ENCODE measurements at places on chromosomes 3 and 15. TPM values are rescaled to one million over a fixed set of nuclear protein-coding genes. Genes with fewer than 3 reads are reported as not detected.

- no peak for DNase-seq
Observed at GRCh38 chr15:40793216-40793989, 13.5 kb upstream of the ZFYVE19 start.

Gene NRG4
- polyA plus RNA-seq: 5.7 TPM

DNA sequence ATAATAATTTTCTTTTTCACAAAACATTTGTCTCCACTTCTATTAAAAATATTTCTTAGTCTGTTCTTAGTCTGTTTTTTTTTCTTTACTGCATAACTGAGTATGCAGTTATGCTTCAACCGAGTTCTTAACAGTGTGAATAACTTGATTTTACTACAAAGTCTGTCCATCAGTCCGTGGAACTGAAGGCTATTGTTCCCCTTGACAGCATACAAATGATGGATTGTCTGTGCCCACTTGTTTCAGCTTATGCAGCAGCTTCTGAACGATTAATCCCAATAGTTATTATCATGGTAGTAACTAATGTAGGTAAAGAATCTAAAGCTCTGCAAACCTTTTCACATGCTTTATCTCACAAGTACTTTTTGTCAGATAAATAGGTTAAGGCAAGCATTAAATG, 150.7 kb downstream of the SSR3 start:
- DNase-seq: no peak

- no peak for DNase-seq
Observed at GRCh38 chr15:80840182-80841130, 61.3 kb downstream of the CEMIP start.

Gene EIF5A2
- polyA plus RNA-seq: 7.8 TPM

- no peak for DNase-seq
Observed at GRCh38 chr15:39767921-39768320, 14.7 kb downstream of the FSIP1 start.

GRCh38 chr3:170350515-170351413, 6.8 kb upstream of the SKIL start:
- no peak for DNase-seq

Gene CLDN11
- 244 TPM for polyA plus RNA-seq

DNA sequence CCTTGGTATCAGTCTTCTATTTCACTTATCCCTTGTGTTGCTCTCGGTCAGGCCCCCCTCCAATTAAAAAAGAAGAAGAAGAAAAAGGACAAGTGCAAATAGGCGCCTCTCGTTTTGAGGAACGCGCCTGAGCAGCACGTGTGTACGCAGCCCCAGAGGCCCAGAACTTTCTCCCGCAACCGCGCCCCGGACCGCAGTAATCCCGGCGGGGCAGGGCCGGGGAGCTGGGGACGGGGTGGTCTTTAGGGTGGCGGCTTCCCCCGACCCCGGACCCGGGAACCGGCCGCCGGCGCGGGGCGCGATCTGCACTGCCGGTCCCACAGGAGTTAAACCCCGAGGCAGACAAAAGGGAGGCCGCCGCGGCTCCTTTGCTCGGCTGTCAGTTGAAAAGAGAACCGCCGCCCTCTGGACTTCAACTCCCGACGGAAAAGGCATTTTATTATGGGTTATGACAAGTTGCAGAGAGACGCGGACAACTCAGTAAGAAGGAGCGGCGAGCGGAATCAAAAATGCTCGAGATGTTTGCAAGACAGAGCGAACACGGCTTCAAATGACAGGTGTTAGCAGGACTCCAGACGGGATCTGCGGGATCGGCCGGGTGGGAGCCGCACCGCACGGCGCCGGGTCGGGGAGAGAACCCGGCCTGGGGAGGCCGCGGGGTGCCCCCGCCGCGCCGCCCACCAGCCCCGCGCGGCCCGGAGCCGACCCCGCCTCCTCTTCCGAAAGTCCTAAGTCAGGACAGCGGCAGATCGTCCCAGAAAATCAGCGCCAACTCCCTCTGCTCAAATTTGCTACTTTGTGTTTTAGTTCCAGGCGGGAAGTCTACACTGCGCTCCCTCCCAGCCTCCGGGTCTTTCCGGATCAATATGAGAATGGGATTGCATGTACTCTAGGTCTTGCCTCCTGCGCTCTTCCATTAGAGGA, 79.0 kb downstream of the NR2F2 start:
- DNase-seq: no peak

Gene SIN3A
- polyA plus RNA-seq: 62.9 TPM

DNA sequence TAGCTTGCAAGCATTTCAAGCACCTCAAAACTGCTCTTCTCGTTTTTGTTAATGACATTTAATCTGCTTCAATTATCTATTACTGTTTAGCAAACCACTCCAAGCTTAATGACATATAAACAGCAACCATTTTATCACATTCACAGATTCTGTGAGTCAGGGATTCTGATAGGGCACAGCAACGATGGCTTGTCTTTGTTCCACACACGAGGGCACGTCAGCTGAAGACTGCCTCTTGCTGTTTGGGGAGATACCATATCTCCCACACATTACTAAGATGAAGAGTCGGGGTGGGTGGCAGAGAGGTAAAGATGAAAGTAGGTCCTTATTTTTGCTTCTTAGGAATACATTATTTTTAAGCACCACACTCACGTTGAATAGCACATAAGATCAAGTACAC, 19.3 kb downstream of the CPOX start:
- DNase-seq: no peak

Gene ZIC4
- 0.42 TPM for polyA plus RNA-seq

GRCh38 chr3:72651498-72651897, 196.7 kb downstream of the SHQ1 start:
- DNase-seq: no peak

Gene STARD9
- polyA plus RNA-seq: 13.1 TPM

DNA sequence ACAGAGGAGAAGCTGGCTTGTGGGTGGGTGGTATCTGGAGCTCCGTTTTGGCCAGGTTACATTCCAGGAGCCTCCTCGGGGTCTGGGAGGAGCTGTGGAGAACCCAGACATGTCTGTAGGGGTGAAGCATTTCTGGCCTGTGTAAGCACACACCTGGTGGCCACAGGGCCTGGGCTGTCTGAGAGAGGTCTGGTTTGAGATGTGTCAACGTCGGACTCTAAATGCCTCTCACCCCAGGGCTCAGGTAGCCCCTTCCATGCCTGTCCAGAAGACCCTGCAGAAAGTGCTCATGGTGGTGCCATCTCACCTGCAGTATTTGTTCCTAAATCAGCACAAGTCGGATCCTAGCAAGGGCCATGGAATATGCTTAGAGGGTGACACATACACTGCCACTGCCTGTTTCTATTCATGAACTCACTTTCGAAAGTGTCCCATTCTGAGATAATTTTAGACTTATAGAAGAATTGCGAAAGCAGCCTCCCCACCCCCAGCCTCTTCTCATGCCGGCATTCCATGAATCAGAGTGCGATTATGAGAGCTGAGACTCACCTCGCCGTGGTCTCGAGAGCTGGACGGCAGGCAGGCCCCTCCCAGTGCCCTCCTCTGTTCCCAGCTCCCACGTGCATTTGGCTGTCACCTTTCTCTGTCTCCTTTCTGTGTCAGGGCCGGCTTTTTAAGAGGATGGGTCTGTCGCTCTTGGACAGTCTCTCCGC, 63.7 kb downstream of the KLF15 start:
- DNase-seq: no peak

Gene CTNNB1
- 479 TPM for polyA plus RNA-seq

GRCh38 chr15:62606376-62607113, 436.0 kb upstream of the TPM1 start:
- DNase-seq: no peak

- DNase-seq: no peak
Observed at GRCh38 chr3:126105691-126106187, 21.8 kb upstream of the SLC41A3 start.

Gene P2RY12
- 1.6 TPM for polyA plus RNA-seq

GRCh38 chr3:165404357-165405027, 208.3 kb upstream of the SLITRK3 start:
- DNase-seq: no peak

Gene IL12A
- polyA plus RNA-seq: 1.0 TPM

Gene COL6A5
- polyA plus RNA-seq: 0.16 TPM

Gene CNOT10
- 51.1 TPM for polyA plus RNA-seq

DNA sequence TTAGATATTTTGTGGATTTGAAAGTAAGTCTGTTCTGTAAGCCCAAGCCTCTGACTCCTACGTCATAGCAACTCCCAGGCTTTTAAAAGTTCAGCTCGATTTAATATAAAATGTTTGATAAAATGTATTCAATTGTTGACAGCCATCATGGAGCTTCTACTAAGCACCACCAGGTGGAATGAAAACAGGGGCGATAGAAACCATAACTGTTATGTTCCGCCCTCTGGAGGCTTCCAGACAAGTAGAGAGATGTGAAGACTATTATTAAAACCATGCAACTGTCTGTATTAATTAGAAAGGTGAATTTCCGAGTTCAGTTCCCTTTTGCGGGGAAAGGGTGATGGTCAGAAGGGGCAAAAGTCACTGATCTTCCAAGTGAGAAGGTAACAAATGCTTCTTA, 292.2 kb downstream of the NR2F2 start:
- DNase-seq: no peak

Gene EAF2
- polyA plus RNA-seq: 8.0 TPM

DNA sequence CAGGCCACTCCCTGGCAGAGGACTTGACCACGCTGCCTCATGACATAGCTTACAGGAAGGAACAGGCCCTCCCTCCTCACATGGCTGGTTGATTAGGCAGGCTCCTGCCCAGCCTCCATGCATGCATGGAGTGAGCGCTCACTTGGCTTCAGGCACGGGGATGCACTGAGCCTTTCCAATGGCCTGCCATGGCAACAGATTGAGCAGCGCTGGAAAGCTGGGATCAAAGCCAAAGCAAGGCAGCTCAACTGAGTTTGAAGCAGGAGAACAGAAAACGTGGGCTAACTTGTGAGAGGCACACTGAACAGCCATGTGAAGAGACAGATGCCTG, 5.9 kb upstream of the GRAMD2A start:
- no peak for DNase-seq

Gene CLRN1
- polyA plus RNA-seq: not detected

Data from left renal pelvis (tissue), 4 donors.